EH (cell line): ENCODE measurements at places on chromosomes 11 and 22.

DNA sequence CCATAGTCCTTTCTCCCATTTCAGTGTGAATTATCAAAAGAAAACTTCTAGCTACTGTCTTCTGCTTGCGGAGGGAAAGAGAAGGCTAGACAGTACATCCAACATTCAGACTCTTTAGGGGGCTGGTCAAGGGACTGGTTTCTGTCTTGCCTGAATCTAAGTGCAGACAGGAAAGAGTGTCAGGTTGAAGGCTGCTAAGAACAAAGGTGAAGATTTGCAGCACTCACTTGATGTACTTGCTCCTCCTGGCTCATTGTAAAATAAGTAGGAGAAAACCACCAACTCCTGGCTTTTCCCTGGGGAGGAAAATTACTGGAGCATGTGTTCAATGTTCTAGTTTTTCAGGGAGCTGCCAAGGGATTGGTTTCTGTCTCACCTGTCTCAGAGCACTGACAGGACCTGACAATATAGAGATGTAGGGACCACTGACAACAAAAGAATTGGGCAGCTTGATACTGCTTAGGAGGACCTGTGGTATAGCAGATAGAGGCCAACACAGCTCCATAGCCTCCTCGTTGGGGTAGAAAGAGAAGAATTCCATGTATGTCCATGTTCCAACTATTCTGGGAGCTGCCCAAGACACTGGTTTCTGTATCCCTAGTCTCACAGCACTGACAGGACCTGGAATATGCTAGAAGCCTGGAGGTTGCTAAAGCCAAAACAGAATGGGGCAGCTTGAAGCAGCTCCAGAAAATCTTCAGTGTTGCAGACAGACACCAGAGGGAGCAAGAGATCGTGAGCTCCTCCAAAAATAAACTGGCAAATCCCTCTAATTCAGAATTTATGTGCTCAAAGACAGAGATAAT is 39.7 kb upstream of the MMP12 start:
- peak; percentile 62 for DNase-seq

DNA sequence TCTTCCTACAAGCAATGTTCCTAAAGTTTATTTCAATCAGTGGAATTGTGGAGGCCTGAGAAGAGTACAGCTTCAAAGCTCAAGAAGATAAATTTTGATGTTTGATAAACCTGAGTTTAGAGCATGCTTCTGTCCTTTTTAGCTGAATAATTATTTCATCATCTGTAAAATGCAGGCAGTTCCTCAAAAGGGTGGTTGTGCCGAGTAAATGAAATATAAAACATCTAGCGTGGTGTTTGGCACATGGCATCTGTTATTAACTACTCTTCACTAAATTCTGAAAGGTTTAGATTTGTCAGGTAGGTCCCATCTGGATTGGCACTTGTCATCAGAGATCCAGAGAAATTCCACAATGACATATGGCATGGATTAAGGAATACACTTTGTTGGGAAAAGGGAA is 155.1 kb downstream of the DDX10 start:
- DNase-seq = no peak

DNA sequence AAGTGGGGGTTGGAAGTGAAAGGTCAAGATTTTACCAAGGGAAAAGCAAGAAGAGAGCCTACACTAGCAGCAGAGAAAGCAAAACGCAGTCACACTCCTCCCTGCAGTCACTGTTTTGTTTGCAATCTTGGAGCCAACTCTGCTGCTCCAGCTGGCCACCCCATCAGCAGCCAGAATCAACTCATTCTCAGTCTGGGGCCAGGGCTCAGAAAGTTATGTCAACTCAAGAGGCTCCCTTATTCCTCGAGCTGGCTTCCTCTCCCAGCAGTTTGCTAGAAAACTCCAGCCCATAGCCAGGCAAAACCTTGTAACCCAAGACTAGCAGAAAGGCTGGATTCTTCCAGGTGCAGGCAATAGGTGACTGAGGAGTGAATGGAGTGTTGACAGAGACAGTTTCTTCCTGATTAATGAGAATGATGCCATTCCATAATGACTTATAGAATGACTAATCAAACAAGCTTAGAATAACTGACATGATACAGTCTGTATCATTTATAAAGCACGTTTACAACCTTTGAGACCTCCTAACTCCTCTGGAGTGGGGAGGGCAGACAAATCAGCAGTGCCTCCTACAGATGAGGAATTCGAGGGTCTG is 53.4 kb downstream of the P4HA3 start:
- DNase-seq = peak; percentile 49

- no peak for DNase-seq
Measured at GRCh38 chr11:134235399-134235798, 10.9 kb downstream of the VPS26B start.

DNA sequence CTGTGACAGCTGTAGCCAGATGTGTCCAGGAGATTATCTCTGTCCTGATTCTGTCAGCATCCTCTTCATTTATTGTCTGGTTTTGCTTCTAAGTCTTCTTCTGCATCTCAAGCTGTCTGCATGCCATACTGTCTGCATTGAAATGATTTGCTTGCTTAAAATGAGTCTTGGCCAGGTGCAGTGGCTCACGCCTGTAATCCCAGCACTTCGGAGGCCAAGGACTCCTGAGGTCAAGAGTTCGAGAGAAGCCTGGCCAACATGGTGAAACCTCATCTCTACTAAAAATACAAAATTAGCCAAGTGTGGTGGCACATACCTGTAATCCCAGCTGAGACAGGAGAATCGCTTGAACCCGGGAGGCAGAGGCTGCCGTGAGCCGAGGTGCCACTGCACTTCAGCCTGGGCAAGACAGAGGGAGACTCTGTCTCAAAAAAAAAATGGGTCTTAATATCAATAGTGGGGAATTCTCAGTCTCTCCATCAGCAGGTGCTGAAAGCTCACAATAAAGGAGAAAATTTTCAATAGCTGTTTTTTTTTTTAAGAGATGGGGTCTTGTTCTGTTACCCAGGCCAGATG is 39.2 kb upstream of the AMPD3 start:
- DNase-seq = no peak

DNA sequence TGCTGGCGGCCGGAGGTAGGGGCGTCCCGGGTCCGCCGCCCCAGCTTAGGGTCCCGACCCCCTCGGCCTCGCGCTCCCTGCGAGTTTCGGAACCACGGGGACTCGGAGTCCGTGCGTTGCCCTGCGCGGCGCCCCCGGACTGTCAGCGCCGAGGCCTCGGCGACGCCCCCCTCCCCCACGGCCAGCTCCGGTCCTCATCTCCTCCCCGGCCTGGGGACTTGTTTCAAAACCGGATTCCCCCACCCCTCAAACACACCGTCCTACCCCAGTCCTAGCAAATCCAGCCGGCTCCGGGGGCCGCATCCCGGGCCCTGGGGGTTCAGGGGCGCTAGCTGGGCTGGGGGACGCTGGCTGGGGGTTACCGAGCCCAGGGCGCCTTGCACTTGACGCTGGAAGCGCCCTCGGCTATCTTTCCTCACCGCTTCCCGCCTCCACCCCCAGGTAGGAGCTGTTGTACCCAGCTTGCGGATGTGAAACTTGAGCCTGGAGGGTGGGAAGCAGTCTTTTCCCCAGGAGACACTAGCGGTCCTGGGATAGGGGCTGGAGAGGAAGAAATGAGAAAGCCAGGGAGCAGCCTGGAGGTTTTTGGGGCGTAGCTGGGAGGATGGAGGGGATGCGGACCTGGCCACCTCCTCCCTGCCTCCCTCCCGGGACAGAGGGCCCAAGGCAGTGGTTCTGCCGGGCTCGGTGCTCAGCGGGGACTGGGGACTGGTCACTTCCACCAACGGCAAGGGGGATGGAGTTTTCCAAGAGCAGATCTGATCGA is 550 bp downstream of the FBLN1 start:
- no peak for DNase-seq

DNA sequence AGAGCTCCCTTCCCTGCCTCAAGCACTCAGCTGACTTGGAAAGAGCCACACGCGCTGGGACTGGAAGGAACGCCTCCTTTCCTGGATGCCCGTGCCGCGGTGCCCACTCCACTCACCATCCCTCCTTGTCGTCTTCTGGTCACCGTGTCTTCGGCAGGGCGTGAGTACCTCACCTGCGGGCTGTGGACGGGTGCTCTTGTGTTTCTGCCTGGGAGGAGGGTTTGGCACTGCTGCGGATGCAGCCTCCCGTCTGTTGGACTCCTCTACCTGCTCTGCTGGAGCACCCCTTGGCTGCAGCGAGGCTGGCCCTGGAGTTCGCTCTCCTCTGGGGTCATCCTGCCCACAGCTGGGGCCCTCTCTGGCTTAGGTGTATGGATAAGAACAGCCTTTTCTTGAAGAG is 612.7 kb downstream of the BRD1 start:
- no peak for DNase-seq

DNA sequence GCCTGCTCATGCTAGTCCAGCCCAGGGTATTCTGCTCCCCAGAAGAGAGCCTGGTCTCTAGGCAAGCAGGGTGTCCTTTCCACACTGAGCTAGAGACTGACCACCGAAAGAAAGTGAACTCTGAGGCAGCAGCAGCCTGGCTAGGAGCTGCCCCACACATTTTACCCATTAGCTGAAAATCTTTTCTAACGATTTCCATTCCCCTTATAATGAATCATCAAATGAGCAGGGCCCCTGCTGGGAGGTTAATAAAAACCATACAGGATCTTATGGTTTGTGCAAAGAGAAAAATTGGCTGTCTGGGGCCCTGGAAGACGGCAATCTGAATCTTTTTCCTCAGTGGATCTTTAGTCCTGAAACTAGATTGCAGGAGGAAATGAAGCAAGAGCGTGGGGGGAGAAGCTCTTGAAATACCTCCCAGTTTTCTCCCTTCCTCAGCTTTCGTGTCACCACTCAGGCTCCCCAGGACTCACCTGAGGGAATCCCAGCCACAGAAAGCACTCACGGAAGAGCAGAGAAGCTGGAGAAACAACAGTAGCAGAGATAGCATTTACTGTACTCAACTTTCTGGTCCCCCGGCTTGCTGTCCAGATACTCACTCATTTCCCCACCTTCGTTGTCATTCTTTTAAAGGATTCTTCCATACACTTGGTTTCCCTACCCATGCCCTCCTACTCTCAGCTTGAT is 74.7 kb upstream of the CD44 start:
- DNase-seq = peak; percentile 92

DNA sequence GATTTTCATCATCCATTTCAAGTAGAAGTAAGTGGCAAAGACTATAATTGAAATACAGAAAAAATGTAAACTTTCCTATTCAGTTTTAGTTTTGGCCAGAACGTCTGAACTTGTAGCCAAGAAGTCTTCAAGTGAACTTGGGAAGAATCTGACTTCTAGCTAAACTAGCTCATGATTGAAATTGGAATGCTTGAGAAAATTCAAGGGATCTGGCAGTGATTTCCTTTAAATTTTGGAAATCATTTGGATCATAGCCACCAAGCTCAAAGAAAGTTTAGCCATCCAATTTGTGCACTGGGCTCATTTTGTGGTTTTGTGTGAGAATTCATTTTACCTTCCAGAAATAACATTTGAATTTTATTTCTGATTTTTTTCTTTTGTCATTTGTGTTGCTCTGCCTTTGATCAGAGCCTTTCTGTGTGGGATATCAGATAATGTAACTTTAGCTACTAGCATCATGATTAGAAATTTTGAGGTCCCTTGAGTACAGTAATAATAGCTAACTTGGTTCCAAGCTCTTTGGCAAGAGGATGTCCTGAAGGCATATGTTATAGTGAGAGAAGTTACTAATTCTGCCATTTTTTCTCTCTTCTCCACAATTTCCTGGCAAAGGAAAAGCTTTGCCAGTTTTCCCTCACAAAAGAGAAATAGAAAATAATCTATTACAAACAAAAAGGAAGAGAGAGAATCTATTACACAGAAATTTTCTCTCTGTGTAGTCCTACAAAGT is 2123.7 kb upstream of the RAG2 start:
- DNase-seq = no peak

GRCh38 chr11:95688501-95689222 is 100.9 kb downstream of the FAM76B start:
- DNase-seq = no peak

DNA sequence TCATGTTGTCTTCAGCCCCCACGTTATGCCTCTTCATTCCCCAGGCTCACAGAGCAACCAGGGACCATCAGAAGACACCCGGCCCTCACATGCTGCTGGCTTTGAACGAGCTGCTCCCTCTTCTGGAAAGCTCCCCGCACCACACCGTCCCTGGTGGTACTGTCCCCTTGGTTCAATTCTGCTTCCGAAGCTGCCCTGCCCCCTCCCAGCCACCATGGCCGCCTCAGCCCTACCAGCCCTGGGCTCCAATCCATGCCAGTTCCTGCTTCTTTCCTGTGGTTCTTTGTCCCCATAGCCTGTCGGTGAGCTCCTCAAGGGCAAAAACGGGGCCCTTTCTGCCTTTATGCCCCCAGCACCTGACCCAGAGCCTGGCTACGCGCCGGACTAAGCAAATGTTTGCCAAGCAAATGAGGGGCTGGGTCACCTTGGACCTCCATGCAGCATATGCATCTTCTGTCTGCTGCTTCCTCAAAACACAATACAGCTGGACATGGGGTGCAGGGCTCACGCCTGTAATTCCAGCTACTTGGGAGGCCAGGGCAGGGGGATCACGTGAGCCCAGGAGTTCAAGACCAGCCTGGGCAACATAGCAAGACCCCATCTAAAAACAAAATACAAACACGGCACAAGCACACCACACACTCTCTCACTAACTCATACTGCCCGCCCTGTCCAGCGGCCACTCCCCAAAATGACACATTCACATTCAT is 21.3 kb downstream of the TNKS1BP1 start:
- DNase-seq = no peak

GRCh38 chr11:31958076-31958735 is 132.7 kb upstream of the RCN1 start:
- DNase-seq = peak; percentile 53

- no peak for DNase-seq
Measured at GRCh38 chr22:41327124-41327523, 25.8 kb downstream of the ZC3H7B start.

GRCh38 chr11:69301455-69302401 is 7.8 kb downstream of the MYEOV start:
- DNase-seq = peak; percentile 96

GRCh38 chr11:123430721-123431497 is 840 bp downstream of the GRAMD1B start:
- DNase-seq = peak; percentile 75

- no peak for DNase-seq
Measured at GRCh38 chr11:120608760-120609211, 97.2 kb downstream of the GRIK4 start.

- no peak for DNase-seq
Measured at GRCh38 chr22:34502821-34503220, 563.1 kb upstream of the ISX start.

DNA sequence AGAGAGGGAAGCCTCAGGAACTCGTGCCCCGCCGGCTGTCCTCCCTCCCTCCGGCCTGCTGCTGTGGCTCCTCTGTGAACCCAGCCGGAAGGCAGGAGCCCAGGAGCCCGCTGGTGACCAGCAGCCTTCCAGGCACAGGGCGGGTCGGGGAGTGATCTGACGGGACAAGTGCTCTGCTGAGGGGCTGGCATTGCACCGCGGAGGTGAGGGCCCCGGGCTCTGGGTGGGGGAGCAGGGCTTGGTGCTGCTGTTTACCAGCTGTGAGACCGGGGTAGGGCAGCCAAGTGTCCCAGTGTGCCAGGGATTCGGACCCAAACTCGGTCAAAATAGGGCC is 53.3 kb downstream of the FLRT1 start:
- no peak for DNase-seq
